Vagina (tissue), 2 donors: ENCODE measurements at places on chromosomes 3 and 15. TPM values are rescaled to one million over a fixed set of nuclear protein-coding genes. Genes with fewer than 3 reads are reported as not detected.
A peak's percentile ranks its signal among the peaks of the same experiment; 100 is the strongest.

DNA sequence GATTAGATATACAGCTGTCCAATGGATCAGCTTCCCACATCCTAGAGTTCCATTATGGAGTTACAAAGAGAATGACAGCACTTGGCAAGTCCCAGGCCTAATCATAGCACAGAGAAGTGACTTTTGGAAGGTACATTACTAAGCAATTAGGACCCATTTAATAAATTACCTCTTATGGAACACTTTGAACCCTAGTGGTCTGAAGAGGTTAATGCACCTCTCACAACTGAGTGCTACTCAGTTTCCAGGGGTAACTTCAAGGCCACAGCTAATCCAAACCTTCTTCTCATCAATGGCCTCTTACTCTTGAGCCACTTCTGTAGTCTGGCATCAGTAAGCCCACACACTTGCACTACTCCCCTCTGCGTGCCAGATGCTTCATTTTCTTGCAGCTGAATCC, 34.9 kb upstream of the MEIS2 start:
- H3K27me3 ChIP-seq: no peaks in the 10 kb centered on the region
- H3K4me1 ChIP-seq: no peaks in the 10 kb centered on the region
- H3K4me3 ChIP-seq: no peak overlapping the region
- DNase-seq: no peak
- no peak overlapping the region for H3K27ac ChIP-seq

TIGIT gene
- 8.6 TPM for total RNA-seq

SLC6A1 gene
- total RNA-seq: 2.0 TPM

DNA sequence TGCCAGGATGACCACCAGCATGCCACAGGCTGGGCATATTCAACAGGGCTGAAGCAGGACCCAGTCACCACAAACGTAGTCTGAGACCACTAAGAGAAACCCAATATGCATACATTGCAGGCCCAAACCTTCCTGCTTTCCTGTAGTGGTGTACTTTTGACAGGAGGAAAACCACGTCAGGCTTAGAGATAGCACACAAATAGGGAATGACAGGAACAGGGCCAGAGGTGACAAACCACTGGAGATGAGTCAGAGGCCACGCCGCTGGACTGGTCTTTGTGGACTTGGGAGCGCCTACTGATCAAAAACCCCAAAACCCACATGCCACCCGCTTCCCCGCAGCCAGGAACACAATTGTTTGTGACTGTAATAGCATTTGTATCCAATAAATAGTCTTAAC, 3.6 kb upstream of the EFCAB12 start:
- H3K27ac ChIP-seq: no peak overlapping the region
- no peaks in the 10 kb centered on the region for H3K27me3 ChIP-seq
- peaks cover 40% of the 10 kb centered on the region for H3K4me1 ChIP-seq
- no peak for DNase-seq
- no peak overlapping the region for H3K4me3 ChIP-seq

- H3K36me3 ChIP-seq: no peaks in the 10 kb centered on the region
- H3K27me3 ChIP-seq: no peaks in the 10 kb centered on the region
- H3K27ac ChIP-seq: no peak overlapping the region
Measured at GRCh38 chr15:45439521-45440260, 61.3 kb upstream of the GATM start.

SLC28A2 gene
- not detected for total RNA-seq

SLC51B gene
- not detected for total RNA-seq

TP63 gene
- total RNA-seq: 144 TPM

ASB14 gene
- not detected for total RNA-seq

GRCh38 chr3:89503891-89504391, 396.5 kb downstream of the EPHA3 start:
- DNase-seq: no peak
- H3K27me3 ChIP-seq: no peaks in the 10 kb centered on the region
- no peaks in the 10 kb centered on the region for H3K36me3 ChIP-seq
- H3K4me3 ChIP-seq: no peak overlapping the region

CILP gene
- 129 TPM for total RNA-seq

DNA sequence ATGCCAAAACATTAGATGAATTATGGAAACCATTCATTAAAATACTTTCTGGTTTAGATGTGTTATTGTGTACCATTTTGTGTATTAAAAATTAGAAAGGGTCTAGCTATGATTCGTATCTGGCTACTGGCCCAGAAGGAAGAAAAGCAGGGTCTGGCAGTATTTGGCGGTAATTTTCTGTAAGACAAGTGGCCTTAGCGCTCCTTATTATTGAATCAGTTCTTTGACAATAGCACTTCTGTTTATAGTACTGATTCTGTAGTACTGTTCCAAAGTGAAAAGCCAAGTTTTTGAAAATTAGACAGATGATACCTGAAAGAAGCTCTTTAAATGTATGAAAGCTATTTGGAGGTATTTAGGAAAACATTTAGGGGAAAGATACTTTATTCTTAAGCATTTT, 10.2 kb downstream of the GLCE start:
- H3K4me3 ChIP-seq: no peak overlapping the region
- H3K4me1 ChIP-seq: no peaks in the 10 kb centered on the region
- no peaks in the 10 kb centered on the region for H3K36me3 ChIP-seq
- DNase-seq: no peak
- no peaks in the 10 kb centered on the region for H3K27me3 ChIP-seq

PLA2G4D gene
- total RNA-seq: 26.5 TPM

DNA sequence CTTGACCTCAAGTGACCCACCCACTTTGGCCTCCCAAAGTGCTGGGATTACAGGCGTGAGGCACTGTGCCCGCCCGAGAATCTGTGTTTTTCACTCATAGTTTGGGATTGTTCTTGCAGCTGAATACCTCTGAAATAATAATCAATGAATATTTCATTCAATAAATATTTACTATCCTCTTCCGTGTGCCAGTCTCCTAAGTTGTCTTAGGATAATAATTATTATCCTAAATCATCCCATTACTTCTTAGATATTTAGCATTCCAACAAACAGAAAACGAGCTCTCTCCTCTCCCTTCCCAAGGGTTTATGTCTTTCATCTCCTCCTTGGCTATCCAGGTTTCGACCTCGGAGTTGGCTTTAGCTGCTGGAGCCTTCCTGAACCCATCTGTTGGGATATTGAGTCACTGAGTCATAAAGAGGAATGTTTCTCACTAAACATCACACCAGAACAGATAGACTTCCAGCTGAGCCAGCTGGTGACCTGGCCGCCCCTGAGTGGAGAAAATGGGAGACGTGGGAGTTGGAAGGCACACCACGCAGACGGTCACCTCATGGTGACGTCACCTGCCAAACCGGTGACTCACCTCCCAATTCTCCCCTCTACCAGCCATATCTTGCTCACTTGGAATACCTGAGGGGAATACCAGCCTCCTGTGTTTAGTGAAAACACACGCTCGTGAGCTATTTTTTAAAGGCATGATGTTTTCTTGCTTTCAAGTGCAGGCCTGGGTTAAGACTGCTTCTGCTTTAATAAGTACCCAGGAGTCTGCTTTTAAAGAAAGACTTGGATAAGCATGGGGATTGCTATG, 43.9 kb downstream of the BHLHE40 start:
- H3K4me1 ChIP-seq: peaks cover 37% of the 10 kb centered on the region
- no peak overlapping the region for H3K4me3 ChIP-seq
- no peaks in the 10 kb centered on the region for H3K27me3 ChIP-seq
- peak overlapping the region; percentile 69 for H3K27ac ChIP-seq

GRCh38 chr3:148957586-148957985, 33.8 kb upstream of the GYG1 start:
- H3K4me3 ChIP-seq: no peak overlapping the region
- no peaks in the 10 kb centered on the region for H3K36me3 ChIP-seq
- no peaks in the 10 kb centered on the region for H3K27me3 ChIP-seq
- H3K27ac ChIP-seq: no peak overlapping the region
